ENCODE measurements at places on chromosomes 12 and 14.

GRCh38 chr12:10227648-10228047, 15.0 kb downstream of the GABARAPL1 start:
- no peak for DNase-seq

DNA sequence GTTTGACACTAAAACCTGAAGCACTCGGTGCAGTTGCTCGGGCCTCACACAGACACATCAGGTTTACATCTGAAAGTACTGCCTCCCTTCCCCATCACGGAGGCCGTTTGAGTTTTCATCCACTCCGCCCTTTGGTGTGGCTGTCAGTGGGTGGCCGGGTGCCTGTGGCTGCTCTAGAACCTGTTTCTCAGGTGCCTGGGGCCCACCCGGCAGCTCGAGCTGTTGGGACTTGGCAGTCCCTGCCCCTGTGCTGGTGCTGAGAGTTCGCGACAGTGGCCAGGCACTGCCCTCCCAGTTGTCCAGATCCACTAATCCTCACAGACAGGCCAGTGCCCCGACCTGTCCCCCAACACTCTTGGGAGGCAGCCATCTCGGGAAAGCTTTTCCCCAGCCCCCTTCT, 22.4 kb downstream of the XRCC3 start:
- no peak for DNase-seq

DNA sequence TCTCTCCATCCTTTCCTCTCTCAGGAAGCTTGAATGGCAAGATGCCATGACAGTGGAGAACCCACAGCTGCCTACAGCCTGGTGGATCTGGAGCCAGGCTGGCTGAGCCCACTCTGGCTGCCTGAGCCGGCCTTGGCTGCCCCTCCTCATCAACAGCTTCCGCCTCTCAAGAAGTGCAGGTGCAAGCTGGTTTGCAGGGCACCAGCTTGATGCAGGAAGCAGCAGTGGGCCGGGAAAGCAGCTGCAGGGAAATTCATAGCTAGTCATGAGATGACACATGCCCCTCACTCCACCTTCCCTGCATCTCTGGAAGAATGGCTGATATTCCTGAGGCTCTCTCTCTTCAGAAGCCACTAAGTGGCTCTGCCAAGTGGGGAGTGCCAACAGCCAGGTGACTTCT, 289.1 kb downstream of the RPS29 start:
- no peak for DNase-seq

GRCh38 chr14:88559852-88560251, 3.0 kb upstream of the ZC3H14 start:
- no peak for DNase-seq

- no peak for DNase-seq
Observed at GRCh38 chr12:47833591-47834012, 13.9 kb upstream of the HDAC7 start.

- no peak for DNase-seq
Observed at GRCh38 chr14:87508333-87508732, 484.6 kb downstream of the GALC start.

GRCh38 chr14:56787530-56787929, 22.7 kb downstream of the OTX2 start:
- DNase-seq = no peak

- DNase-seq = no peak
Observed at GRCh38 chr14:92441751-92442504, 71.7 kb upstream of the RIN3 start.

- no peak for DNase-seq
Observed at GRCh38 chr14:87899228-87899627, 93.8 kb downstream of the GALC start.

DNA sequence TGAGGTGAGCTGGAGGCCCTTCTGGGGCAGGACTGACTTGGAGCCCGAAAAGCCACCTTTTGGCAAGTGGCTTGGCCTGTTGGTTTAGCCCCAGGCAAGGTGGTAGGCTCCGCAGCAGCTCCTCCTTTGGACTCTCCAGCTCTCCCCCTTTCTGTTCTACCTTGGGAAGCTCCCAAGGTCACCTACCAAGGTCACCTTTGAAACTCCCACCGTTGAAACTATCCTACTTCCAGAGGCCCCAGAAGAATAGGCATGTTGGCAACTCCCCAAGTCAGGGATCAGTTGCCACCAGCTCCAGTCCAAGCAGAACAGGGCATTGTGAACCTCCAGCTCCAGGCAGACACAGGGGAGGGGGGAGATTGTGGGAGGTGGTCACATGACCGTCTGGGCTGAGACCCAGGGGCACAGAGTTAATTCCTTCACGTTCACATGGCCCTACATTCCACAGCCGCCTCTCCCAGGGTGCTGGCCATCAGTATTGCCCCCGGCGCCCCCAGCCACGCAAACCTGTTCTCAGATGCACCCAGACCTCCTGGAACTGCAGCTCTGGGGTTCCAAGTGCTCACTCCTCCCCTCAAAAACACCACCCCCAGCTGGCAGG, 14.4 kb downstream of the IRF2BPL start:
- no peak for DNase-seq

- DNase-seq = no peak
Observed at GRCh38 chr14:42174357-42174756, 567.7 kb downstream of the LRFN5 start.

GRCh38 chr12:98635657-98636323, 8.8 kb downstream of the IKBIP start:
- no peak for DNase-seq

- DNase-seq = no peak
Observed at GRCh38 chr12:75414671-75415070, 23.8 kb downstream of the GLIPR1L2 start.

GRCh38 chr14:76754586-76754985, 6.7 kb upstream of the VASH1 start:
- no peak for DNase-seq

DNA sequence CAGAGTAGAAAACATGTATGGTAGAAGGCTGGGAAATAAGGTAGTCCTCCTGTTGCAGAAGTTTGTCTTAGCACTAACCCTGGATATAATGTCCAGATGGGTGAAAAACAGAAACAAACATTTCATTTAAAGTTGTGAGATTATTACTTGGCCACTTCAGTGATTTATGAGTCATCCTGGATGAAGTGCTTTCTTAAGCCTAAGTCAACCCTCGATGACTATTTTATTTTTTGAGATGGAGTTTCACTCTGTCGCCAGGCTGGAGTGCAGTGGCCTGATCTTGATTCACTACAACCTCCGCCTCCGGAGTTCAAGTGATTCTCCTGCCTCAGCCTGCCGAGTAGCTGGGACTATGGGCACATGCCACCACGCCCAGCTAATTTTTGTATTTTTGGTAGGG, 10.2 kb downstream of the DLST start:
- DNase-seq = no peak

DNA sequence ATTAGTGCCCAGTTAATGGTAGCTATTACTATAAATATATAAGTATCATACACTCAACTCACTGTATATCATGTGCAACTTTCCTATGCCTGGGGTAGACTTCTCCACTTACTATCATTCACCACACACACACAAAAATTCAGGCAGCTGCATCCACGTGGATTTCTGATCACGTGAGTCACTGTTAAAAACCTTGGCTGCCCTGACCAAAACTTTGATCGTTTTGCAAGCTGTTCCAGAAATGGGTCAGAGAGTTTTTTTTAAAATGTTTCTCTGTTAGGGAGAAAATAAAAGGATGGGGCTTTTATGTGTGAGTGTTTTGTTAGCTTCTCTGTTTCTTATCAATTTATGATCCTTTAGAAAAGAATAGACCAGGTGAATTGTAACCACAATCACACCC, 198.2 kb upstream of the CNOT2 start:
- no peak for DNase-seq

DNA sequence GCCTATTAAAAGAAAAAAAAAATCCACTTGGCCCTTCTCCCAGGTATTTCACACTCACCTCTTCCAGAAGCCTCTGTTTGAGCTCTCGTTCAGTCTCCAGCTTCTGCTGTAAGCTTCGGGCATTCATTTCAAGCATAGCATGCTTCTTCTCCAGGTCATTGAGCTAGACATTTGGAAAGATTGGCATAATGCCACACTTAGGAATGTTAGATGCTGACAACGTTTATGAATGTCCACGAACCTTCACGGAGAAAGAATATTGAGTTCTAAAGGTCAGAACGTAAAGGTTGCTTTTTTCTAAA, 60.5 kb downstream of the PRKAB1 start:
- DNase-seq = no peak

- no peak for DNase-seq
Observed at GRCh38 chr12:71441836-71442566, 2.4 kb downstream of the LGR5 start.

DNA sequence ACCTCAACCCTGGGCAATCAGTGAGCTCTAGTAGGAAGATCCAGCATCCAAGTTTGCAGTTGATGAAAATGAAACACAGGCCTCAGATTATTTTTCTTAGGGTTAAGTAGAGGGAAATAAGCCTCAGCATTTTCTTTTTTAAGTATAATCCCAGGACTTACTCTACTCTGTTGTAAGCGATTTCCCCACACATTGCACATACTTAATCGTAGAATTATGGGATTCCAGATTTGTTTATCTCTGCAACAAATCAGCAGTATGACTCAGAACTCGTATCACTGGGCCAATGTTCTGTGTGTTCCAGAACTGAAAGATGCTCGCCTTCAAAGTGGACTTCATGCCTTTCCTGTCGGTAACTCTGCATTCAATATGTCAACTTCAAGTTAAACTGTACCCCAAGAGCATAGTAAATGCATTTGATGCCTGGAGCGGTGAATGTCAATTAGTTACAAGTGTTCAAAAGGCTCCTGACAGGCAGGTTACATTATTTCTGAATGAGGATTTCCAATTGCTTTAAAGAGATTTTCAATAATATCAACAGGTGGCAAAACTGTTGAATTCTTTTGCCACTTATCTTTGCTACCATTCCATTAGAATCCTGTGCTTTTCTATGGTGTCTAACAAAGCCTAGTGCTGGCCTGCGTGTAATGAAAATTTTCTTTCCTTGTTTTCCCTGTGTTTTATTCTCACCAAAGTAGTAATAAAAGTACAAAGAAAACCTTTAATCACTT, 323.8 kb upstream of the SYT1 start:
- no peak for DNase-seq

GRCh38 chr12:49903700-49904423, at the start of gene FAIM2:
Gene FAIM2 (minus strand): TSS chr12:49903900. CDS start chr12:49903792, 108 bp downstream.
- no peak for DNase-seq

- DNase-seq = no peak
Observed at GRCh38 chr14:93895023-93895604, 32.0 kb upstream of the FAM181A start.

DNA sequence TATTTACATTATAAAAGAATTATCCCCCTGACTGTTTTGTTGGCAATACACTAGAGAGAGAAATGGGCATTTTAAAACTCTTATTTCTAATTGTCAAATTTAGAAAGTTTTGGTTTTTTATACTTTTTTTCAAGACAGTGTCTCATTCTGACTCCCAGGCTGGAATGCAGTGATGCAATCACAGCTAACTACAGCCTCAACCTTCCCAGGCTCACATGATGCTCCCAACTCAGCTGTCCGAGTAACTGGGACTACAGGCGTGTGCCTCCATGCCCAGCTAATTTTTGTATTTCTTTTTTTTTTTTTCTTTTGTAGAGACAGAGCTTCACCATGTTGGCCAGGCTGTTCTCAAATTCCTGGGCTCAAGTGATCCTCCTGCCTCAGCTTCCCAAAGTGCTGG, 8.3 kb upstream of the OR11H6 start:
- DNase-seq = no peak

DNA sequence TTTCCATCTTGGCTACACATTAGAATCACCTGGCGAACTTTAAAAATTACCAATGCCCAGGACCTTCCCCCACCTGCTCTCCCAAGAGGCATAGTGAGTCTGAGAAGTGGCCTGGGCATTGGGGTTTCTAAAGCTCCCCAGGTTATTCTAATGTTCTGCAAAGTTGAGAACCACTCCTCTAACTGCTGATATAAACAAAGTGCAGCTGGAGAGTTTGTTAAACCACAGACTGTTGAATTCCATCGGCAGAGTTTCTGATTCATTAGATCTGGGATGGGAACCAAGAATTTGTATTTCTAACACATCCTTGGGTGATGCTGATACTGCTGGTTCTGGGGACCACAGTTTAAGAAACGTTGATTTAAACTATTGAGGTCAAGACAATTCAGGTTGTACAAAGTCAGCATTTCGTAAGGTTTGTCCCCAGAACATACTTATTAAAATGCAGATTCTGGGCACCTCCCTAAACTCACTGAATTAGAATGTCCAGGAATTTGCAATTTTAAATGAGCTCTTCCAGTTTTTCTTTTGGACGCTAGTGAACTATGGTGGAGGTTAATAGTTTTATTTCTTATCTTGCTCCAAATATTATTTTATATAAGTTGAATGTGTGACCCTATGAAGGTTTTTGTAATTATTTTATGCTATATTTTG, 309.1 kb downstream of the NRXN3 start:
- no peak for DNase-seq

DNA sequence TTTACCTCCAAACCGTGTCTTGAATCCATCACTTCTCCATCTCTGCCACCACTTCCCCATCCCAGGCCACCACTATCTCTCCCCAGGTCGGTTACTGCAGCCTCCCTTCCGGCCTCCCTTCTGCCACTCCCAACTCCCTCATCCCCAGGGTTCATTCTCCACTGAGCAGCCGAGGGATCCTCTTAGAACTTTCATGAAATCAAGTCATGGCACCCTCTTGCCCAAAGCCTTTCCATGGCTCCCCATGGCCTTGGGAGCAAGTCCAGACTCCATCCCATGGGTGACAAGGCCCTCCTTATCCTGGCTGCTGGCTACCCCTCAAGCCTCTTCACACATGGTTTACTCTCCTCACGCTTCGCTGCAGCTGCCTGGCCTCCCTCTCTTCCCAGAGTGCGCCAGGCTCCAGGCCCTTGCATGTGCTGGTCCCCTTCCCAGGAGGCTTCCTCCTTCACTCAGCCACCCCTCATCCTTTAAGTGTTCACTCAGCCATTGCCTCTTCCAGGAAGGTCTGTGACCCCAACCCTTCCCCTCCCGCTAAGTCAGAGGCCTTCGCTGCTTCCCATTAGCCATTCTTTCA, 17.9 kb upstream of the SH2B3 start:
- DNase-seq = no peak

- peak; percentile 87 for DNase-seq
Observed at GRCh38 chr14:68137704-68138619, 318.4 kb downstream of the RAD51B start.

Data from Panc1 (cell line).